ENCODE measurements at places on chromosomes 6 and 20.

GRCh38 chr6:22071270-22072041 is 225.4 kb downstream of the PRL start:
- no peak for DNase-seq

DNA sequence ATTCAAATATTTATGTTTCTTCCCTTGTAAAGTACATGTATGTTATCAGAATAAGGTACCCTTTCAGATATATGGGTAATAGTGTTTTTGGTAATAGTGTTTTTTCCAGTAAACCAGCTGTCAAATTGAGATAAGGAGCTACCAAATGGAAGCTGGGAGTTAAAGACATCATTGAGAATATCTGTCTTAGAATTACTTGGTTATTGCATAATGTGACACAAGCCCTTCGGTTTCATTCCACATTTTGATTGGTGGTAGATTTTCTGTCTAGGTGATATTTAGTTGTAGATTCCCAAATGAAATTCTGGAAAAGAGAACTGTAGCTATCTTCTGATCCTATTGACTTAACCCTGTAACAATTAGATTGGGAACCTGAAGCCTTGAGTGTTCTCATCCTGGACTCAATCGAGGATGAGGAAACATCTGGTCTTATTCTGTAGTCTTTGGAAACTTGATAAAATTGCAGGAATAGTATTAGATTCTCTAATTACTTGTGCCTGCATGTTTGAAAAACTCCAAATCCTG is 75.1 kb upstream of the SYNJ2 start:
- no peak for DNase-seq

DNA sequence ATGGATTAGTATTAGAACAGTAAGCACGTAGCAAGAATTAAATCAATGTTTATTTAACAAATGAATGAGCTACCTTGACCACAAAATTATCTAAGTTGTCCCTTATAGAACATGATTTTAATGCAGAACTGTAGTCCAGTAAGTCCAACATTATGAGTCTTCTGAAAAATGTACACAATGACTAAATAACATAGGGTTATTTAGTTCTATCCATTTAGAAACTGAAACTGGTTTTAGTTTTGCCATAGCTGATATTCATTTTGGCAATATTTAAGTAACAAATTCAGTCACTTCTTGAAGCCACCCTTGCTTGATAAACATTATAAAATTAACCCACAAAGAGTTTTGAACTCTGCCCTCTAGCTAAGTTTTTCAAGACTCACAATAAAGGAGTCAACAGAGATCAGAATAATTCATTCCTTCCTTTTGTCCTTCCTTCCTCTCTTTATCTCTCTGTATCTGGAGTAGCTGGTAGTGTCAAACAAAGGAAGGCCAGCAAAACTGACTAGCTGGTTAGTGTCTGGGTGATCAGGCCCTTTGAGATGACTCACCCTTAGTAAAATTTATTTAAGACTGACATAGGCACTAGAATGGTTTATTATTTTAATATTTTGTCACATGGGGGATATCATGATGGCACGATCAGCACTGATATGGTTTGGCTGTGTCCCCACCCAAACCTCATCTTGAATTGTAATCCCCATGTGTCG is 115.1 kb downstream of the BTBD9 start:
- DNase-seq = no peak

- DNase-seq = no peak
Observed at GRCh38 chr20:25288291-25289181, 40.7 kb downstream of the PYGB start.

- no peak for DNase-seq
Observed at GRCh38 chr20:61913423-61914225, 152.1 kb downstream of the TAF4 start.

GRCh38 chr20:20795119-20795518 is 82.7 kb upstream of the RALGAPA2 start:
- DNase-seq = no peak

GRCh38 chr6:2545383-2546038 is 205.2 kb downstream of the MYLK4 start:
- no peak for DNase-seq

DNA sequence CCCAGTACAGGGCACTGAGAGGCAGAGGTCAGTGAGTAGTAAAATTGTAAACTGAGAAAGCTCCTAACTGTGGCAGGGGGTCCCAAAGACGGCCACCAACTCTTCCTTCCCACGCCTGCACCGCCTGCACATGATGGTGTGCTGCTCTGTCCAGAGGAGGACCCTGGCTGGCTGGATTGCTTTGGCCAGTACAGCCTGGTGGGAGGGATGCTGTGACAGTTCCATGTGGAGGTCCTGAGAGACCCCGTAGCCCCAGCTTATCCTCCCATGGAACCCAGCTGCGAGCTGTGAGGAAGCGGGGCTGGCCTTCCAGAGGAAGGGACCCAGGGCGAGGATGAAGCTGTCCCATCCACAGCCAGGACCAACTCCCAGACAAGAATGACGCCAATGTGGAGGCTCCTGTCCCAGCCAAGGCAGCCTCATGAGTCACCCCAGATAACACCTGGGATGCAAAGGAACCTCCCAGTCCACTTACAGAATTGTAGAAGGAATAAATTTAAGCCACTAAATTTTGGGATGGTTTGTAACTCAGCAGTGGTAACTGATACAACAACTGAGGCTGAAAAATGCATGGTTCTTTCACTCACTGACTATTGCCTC is 2.0 kb upstream of the ACSS1 start:
- no peak for DNase-seq

GRCh38 chr6:158233214-158233795 is 65.2 kb downstream of the GTF2H5 start:
- DNase-seq = no peak

DNA sequence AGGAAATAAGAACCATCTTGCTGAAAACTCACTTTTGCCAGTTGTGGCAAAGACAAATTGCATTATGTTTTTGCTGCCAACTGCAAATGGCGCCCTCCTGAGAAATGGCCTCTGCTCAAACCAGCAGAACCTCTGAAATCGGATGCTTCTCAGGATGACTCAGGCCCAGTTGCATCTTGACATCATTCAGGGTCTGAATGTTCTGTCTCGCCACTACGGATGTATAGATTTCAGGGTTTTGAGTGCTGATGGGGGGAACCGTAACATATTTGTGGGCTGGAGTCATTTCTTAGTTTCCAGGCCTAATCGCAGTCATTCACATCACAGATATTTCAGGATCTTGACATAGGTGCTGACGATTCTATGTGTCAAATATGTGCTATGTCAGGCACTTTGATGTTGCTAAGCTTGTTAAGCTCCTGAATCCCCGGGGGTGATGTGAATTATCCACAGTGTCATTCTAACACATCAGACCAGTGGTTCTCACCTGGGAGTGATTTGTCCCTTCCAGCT is 207.1 kb downstream of the NFATC2 start:
- peak; percentile 55 for DNase-seq

DNA sequence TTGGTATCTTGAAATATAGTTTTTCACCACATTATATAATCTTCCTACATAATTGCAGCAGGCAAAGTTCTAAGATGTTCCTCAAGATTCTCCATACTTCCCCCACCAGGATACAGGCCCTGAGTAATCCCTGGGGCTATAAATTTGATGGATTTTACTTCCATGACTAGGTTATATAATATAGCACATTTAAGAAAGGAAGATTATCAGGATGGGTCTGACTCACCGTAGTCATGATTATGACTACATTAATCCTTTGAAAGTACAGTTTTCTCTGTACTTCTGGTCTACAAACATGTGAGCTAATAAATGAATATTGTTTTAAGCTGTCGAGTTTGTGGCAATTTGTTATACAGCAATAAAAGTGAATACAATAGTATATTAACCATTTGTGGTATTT is 122.5 kb downstream of the MACROD2 start:
- no peak for DNase-seq

DNA sequence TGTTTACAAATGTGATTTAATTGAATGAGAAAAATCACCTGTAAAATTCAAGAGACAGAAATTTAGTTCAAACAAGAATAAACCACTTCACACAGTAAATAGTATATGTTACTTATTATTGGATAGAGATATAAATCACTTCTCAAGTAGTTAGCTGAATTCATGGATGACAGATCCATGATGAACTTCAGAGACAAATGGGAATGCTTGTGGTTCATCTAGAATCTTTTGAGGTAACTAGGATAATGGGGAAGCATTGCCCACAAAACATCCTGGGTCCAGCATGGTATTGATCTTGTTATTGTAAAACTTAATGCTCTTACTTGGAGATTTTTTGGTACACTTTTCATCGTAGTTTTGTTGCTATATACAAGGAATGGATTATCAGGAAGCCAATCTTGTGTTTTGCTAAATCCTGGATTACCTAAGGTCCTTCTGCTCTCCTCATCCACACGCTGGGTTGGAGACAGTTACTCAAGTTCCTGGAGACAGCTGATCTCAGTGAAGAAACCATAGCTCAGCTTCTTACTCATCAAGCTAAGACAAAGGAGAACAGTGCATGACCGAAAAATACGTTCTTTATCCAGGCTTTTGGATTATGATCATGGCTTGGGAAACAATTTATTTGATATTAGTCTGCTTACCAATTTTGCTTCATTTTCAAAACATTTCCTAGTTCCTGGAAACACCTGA is 142.5 kb upstream of the PREP start:
- DNase-seq = no peak

DNA sequence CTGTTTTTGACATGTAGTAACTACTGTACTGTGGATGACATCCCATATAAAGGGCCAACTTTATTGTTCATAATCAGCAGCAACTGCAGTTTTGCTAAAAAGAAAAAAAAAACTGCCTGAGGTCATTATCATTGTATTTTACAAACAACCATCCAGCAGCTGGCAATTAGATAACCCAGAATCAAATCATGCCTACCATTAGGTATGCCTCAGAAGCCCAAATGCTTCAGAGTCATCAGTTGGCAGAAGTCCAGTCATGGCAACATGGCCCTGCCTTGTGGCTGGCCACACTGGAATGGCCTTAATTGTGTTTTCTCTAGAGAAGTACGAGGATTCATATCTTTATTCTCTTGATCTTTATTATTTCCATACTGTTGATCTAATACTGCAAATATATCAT is 462.4 kb upstream of the NRSN1 start:
- no peak for DNase-seq

DNA sequence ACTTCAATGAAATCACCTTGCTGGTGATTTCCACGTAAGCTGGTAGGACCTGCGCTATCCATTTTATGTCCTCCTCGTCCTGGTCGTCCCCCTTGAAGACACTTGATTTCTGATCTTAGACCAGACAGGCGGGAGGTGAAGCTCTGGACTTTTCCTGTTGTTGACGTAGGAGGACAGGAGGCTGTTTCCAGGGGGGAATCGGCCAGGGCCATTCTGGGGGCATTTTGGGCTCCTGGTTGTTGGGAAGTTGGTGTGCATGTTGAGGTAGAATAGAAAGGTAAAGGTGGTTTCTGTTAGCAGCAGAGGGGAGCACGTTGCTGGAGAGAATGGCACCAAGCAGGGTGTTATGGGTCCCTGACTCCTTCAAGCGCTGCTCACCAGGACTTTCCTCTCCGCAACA is 56.0 kb downstream of the GMPR start:
- no peak for DNase-seq

- DNase-seq = no peak
Observed at GRCh38 chr6:106258726-106259125, 66.8 kb downstream of the ATG5 start.
